Fibroblast of upper back skin (primary cell): ENCODE measurements at places on chromosomes 5 and 9.

DNA sequence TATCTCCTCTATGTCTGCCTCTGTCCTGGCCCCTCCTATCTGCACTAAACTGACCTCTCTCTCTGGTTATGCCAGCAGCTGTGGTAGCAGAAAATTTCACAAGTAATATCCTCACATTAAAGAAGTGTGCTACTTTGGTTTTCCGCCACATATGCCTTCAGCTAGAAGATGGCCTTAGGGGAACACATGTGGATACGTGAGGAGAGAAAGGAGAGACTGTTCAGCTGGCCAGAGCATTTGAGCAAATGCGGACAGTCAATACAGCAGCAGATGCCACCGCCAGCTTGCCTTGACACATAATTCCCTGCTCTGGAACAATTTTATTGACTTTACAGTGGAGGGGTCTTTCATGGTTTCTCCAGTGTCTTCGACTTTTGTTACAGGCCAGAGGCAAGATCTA lies 434.6 kb downstream of the TAF11L14 start:
- no peak for DNase-seq

DNA sequence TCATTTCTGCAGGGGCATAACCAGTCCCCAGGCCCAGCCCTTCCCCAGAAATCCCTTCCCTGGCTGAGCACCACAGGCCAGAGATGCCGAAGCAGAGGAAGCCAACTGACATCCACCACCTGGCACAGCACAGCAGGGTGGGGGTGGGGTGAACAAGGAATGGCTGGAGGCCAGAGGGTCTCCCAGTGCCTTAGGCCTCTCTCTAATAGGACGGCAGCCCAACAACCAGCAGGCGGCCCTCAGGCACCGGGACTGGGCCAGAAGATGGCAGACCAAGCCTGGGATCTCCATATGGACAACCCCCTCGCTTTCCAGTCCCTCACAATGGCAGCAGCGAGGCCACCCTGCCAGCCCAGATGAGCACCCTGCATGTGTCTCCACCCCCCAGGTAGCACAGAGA lies 13.2 kb downstream of the PDLIM4 start:
- no peak for DNase-seq

DNA sequence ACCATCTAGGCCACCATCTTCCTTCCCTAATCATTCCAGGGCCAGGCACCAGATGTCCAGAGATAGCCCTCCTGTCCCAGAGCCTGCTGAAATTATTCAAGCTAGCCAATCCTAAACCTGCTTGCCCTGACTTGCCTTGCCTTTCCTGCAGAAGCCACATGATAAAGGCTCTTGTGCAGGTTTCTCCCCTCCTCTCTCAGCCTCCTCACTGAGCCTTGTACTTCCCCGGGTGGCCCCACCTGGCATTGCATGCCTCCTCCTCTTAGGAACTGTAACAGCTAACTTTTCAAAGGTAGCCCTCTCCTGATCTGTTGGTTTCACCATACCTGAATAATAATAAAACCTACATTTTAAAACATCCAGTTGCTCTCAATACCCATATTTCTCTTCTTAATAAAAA lies 42.6 kb downstream of the DIRAS2 start:
- no peak for DNase-seq

- no peak for DNase-seq
Observed at GRCh38 chr9:98159301-98159700, 33.1 kb downstream of the CORO2A start.

DNA sequence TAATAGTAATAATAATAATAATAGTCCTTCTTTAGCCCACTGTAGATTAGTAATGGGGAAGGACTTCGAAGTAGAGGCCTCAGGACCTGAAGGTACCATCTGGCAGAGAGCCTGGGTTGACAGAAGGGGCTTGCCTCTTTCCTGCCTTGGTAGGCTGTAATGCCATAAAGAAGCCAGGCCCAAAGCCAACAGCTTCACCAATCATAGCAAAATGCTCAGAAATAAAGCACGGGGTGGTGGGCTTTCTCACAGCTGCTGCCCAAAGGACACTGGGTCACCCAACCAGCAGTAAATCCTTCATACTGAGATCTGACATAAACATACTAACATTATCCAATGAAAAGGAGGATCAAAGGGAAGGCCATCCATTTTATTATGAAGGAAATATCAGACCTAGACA lies 70.7 kb downstream of the SUSD1 start:
- DNase-seq = no peak

GRCh38 chr9:20621471-20622329 lies 599 bp downstream of the MLLT3 start:
- peak; percentile 64 for DNase-seq

GRCh38 chr5:18050776-18051175 lies 416.5 kb downstream of the TAF11L14 start:
- no peak for DNase-seq

- DNase-seq = no peak
Observed at GRCh38 chr9:120235081-120235480, 344.9 kb downstream of the CDK5RAP2 start.

DNA sequence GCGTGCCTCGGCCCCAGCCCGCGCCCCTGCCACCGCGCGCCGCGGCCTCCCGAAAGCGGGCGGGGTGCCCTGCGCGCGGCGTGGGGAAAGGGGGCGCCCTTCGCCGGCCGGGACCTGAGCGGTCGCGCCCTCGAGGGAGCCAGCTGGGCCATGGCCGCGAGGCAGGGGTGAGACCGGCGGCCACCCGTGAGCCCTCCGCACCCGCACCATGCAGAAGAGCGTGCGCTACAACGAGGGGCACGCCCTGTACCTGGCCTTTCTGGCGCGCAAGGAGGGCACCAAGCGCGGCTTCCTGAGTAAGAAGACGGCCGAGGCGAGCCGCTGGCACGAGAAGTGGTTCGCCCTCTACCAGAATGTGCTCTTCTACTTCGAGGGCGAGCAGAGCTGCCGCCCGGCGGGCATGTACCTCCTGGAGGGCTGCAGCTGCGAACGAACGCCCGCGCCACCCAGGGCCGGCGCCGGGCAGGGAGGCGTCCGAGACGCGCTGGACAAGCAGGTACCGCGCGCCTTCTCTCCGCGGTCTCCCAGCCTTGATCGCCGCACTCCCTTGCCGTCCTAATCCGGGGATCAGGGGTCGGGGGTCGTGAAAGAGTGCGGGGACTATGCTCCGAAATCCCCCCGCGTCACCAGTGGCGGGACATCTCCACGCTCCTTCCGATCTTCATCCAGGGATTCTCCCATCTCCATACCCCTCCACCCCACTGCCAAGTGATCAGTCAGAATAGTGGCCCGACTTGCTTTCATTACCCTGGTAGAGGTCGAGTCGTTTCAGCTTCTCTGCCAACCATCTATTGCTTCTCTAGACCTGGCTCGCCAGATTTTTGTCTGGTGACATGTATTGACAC lies 590 bp downstream of the RASGRF2 start:
- DNase-seq = no peak

DNA sequence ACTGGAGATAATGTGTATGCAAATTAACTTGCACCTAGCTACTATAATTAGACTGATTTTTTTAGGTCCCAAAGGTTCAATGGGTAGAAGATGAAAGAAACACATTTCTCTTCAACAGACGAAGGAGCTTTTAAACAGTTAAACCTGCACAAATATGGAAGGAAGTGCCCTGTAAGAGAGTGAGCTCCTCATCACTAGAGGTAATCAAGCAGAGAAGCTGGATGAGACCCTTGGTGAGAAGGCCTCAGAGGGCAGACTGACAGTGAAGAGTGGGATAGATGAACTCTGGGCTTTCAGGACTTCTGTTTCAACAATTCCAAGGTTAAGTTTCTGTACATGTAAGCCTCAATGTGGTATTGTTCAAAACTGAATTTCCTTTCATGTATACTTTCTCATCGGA lies 23.2 kb downstream of the PTPN3 start:
- no peak for DNase-seq

GRCh38 chr5:112412346-112412745 lies 6.7 kb downstream of the EPB41L4A start:
- no peak for DNase-seq

DNA sequence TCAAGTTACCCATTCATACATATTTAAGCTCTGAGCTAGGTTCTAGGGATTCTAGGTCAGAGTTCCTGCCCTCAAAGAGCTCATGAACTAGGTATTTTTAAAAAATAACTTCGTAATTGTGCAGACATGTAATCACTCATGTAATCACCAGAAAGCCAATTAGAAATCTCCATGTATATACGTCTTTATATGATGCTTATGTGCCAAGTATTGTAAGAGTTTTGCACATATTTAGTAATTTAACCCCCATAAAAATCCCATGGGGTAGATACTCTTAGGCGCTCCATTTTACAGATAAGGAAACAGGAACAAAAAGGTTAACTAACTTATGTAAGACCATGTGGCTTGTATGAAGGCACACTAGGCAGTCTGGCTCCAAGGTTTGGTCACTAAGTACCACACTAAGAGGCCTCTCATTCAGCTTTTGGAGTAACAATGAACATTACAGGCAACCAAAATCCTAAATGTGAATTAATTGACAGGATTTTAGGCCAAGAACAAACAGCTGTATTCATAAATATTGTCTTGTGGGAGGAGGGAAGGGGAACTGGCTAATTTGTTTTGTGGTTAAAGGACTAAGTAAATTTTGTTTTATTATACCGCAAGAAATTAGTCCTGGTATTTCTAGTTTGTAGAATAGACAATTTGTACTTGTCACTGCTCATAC lies 1.7 kb upstream of the OTULINL start:
- no peak for DNase-seq

DNA sequence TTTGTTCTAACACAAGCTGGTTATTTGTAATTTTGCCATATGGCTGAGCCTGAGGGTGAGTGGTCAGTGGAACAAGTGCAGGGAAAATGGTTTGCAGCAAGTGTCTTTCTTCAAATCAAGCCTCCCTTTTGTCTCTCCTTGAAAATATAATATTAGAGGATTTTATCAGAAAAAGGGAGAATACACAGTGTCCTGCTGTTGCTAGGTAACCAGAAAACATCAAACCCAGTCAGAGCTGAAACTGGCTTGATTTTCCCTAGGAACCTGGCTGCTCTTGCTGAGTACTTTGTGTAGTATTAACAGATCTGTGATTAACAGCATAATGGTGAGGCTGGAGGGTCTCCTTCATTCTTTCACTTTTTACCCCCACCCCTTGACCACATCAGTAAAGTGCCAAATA lies 314.0 kb downstream of the ARHGEF28 start:
- no peak for DNase-seq

DNA sequence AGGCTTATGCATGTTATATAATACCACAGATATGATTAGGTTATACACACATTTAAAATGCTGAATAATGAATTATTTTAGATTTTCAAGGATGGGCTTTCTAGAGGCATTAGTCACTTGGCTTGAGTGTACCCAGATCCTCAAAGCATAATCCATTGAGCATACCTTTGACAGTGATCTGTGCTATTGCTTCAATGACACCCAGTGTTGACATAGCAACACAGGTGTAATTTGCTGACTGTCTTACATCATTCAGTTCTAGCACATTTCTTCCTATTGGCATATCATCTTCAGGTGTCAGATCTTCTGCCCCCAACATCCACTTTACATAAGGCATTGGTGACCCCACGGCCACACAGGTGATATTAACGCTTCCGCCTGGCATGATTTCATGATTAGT lies 721.5 kb upstream of the DMAC1 start:
- no peak for DNase-seq

DNA sequence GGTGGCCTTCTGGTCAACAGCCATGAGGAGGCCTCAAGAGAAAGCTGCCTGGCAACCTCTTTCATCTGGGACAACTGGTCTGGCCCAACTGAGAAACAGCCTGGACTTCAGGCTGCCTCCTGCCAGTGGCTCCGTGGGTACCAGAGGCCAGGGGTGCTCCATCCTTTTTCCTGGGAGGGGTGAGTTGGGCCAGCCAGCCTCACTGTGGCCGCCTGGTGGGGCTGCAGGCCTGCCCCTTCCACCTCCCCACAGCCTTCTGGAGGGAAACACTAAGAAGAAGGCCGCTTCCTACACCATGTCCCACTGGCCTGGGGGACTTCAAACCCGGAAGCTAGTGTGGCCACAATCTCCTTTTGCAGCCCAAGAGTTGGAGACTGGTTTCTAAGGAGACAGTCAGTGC lies 13.8 kb upstream of the NKD2 start:
- no peak for DNase-seq

- DNase-seq = no peak
Observed at GRCh38 chr9:18194316-18194715, 279.6 kb upstream of the ADAMTSL1 start.

GRCh38 chr5:156526081-156526925 lies 199.3 kb downstream of the SGCD start:
- peak; percentile 55 for DNase-seq

DNA sequence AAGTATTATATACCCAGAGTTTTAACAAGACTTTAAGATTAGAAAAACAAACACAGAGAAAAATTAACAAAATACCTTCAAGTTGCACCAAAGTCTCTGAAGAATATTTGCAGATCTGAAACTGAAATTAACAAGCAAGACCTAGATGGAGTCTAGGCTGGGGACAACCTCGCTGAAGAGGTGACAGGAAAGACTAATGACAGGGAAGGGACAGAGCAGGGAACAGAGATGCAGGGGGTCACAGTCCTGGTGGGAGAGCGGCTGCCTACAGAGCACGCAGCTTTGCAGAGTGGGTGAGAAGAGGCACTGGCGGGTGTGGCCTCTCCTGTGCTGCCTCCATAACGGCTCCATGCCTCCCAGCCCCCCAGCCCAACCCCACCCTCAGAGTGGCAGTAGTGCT lies 13.5 kb downstream of the RETREG1 start:
- no peak for DNase-seq

- no peak for DNase-seq
Observed at GRCh38 chr9:91803970-91804752, 145.9 kb downstream of the ROR2 start.

DNA sequence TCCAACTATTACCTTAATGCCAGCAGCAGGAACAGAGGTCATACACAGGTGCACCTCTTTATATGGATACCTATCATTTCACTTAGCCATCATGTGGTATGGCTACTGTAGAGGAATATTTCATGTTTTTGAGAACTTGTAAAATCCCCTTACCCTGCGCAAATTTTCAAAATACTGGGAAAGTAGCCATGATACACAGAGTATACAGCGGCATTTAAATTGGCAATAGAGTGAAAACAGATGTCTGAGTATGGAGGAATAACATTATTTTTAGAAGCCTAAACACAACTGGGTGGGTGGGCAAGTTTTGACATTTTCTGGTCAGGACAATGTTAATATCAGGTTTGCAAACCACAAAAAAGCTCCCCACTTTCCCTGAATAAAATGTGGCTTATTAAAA lies 109.5 kb downstream of the SMIM23 start:
- peak; percentile 51 for DNase-seq

DNA sequence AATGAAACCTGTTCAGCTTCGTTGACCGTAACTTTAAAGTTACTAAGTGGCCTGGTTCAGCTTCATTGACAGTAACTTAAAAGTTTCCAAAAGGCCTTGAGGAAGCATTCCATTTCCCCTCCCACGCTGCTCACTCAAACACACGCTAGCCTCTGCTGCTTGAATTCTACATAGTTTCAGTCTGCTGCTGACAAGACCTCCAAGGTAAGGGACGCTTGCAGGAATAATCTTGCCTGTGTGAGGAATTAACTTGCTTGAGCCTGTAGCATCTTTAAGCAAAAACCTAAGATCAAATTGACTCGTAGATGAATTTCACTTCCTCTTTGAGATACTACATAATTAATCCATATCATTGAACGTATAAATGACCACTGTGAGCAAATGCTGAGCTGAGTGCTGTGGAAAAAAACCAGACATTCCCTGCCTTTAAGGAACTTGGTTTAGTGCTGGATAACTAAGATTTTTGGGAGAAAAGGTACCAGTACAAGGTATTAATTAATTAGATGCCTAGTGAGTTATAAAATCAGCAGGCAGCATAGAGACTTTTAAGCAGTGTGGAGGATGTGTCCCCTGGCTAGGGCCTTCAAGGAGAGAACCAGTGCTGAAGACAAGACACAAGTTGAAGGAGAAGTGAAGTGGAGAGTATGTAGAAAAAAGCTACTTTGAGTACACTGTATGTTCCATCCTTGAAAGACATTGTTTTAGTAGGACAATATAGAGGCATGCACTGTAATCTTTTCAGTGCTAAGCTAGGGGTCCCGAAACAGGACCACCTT lies 39.2 kb downstream of the GRAMD2B start:
- peak; percentile 16 for DNase-seq
